ENCODE measurements at places on chromosomes 2 and 18. TPM values are rescaled to one million over a fixed set of nuclear protein-coding genes. Genes with fewer than 3 reads are reported as not detected.

GRCh38 chr2:40285391-40285790 lies 166.5 kb downstream of the SLC8A1 start:
- H3K4me1 ChIP-seq: peaks cover 69% of the 10 kb centered on the region
- H3K36me3 ChIP-seq: no peaks in the 10 kb centered on the region
- H3K4me3 ChIP-seq: no peak overlapping the region
- DNase-seq: no peak

Gene CAVIN2
- 191 TPM for total RNA-seq

GRCh38 chr2:6623746-6624145 lies 242.0 kb downstream of the CMPK2 start:
- no peaks in the 10 kb centered on the region for H3K27me3 ChIP-seq
- DNase-seq: no peak
- no peak overlapping the region for H3K27ac ChIP-seq
- H3K4me3 ChIP-seq: no peak overlapping the region
- H3K36me3 ChIP-seq: no peaks in the 10 kb centered on the region

DNA sequence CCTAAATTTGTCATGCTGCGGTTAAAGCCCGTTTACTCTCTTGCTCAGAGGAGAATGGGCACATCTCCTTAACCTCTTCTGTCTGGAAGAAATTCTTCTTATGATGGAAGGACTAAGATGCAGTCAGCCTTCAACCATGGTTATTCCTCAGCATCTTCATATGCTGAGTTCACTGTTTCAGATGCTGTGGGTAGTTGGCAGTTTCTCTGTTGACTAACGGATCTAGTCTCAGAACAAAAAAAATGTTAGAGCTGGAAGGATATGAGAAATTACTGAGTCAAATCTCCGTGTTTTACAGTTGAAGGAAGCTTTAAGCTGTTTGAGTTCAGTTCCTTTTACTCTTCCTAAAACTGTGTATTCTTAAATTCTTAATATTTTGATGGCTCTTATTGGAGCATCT lies 43.6 kb upstream of the PGAP1 start:
- H3K27ac ChIP-seq: no peak overlapping the region
- DNase-seq: no peak
- H3K27me3 ChIP-seq: no peaks in the 10 kb centered on the region
- H3K36me3 ChIP-seq: no peaks in the 10 kb centered on the region
- H3K4me1 ChIP-seq: no peaks in the 10 kb centered on the region

GRCh38 chr2:144607891-144608521 lies 88.1 kb upstream of the ZEB2 start:
- peak overlapping the region; percentile 50 for H3K27ac ChIP-seq
- no peaks in the 10 kb centered on the region for H3K4me1 ChIP-seq
- no peaks in the 10 kb centered on the region for H3K36me3 ChIP-seq
- DNase-seq: peak; percentile 68
- H3K27me3 ChIP-seq: no peaks in the 10 kb centered on the region
- no peak overlapping the region for H3K4me3 ChIP-seq

Gene TMSB10
- 2,459 TPM for total RNA-seq

Gene LIMS2
- 125 TPM for total RNA-seq

DNA sequence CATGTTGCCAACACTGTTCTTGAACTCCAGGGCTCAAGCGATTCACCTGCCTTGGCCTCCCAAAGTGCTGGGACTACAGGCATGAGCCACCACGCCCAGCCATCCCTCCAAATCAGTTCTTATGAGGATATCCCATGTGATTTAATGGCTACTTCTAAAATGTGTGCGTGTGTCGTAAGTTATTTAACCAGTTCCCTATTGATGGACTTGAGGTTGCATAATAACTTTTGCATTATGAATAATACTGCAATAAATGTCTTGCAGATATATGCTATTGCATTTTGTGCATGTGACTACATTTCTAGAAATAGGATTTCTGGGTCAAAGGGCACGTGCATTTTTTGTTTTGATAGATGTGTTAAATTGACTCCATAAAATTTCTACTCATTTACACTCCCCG lies 19.0 kb downstream of the DIPK1C start:
- H3K27me3 ChIP-seq: no peaks in the 10 kb centered on the region
- DNase-seq: no peak
- no peaks in the 10 kb centered on the region for H3K36me3 ChIP-seq
- H3K4me3 ChIP-seq: no peak overlapping the region
- H3K27ac ChIP-seq: no peak overlapping the region

GRCh38 chr2:183606718-183607085 lies 482.5 kb downstream of the NUP35 start:
- no peaks in the 10 kb centered on the region for H3K4me1 ChIP-seq
- H3K4me3 ChIP-seq: no peak overlapping the region
- H3K27me3 ChIP-seq: no peaks in the 10 kb centered on the region
- no peaks in the 10 kb centered on the region for H3K36me3 ChIP-seq

Gene C18orf54
- 1.3 TPM for total RNA-seq

GRCh38 chr18:70195014-70195614 lies 10.4 kb downstream of the RTTN start:
- peaks cover 17% of the 10 kb centered on the region for H3K4me1 ChIP-seq
- H3K27ac ChIP-seq: no peak overlapping the region
- no peak for DNase-seq
- H3K4me3 ChIP-seq: no peak overlapping the region
- no peaks in the 10 kb centered on the region for H3K36me3 ChIP-seq

GRCh38 chr2:224594840-224595239 lies 9.7 kb upstream of the CUL3 start:
- H3K4me1 ChIP-seq: no peaks in the 10 kb centered on the region
- no peak overlapping the region for H3K4me3 ChIP-seq
- DNase-seq: no peak
- H3K27ac ChIP-seq: no peak overlapping the region

Data from sigmoid colon (tissue), 7 donors.